CD4-positive, alpha-beta memory T cell (primary cell): ENCODE measurements at places on chromosomes 13 and 19. TPM values are rescaled to one million over a fixed set of nuclear protein-coding genes. Genes with fewer than 3 reads are reported as not detected.
A peak's percentile ranks its signal among the peaks of the same experiment; 100 is the strongest.

DNA sequence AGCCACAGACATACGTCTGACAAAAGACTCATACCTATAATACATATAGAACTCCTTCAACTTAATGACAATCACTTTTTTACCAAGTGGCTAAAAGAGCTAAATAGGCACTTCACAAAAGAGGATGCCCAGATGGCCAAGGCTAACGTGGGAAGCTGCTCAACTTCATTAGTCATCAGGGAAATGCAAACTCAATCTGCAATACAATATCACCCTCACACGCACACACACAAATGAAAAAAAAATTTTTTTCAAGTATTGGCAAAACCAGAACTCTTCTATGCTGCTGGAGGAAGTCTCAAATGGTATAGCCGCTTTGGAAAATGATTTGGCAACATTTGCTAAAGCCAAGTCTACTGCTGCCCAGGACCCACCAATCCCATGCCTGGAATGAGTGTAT lies 14.6 kb upstream of the DNMT1 start:
- no peak for DNase-seq

GRCh38 chr13:102914339-102914930 lies 68.6 kb downstream of the ERCC5 start:
- DNase-seq, result no peak

- DNase-seq, result no peak
Measured at GRCh38 chr19:31515931-31516330, 166.7 kb upstream of the TSHZ3 start.

DNA sequence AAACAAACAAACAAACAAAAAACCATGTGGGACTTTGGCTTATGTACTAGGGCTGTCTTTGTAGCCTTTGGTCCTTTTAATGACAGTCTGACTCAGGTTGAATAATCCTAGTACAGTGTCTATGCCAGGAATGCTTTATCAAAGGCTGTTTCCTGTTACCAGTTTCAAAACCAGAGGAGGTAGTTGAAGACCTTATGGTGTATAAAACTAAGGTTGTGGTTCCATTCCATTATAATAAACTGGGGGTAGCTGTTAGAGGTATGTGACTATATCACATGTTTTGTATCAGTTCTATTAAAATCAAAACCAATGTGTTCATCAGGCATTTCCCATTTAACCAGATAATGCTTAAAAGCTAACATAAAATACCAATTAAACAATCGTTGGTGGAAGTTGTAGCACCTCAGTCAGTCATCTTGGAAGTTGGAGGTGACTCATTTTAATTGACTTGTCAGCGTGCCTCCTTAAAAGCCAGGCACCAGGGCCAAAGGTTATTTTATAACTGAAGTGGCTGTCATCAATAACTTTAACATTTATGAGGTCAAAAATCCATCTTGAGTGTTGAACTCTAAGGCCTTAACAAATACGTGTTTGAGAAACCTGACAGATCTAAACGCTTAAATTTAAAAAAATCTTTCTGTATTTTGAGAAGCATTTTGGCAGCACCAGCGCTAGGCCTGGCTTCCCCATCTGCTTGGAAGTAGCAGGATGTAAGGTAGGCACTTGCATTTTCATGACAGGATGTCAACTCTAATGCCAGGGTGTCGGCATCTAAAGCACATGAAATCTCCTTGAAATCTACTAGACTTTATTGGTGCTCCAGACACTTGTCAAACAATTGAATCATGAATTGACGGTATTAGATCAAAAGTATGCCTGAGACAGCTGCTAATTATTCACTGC lies 162.5 kb downstream of the LMO7 start:
- DNase-seq, result no peak

DNA sequence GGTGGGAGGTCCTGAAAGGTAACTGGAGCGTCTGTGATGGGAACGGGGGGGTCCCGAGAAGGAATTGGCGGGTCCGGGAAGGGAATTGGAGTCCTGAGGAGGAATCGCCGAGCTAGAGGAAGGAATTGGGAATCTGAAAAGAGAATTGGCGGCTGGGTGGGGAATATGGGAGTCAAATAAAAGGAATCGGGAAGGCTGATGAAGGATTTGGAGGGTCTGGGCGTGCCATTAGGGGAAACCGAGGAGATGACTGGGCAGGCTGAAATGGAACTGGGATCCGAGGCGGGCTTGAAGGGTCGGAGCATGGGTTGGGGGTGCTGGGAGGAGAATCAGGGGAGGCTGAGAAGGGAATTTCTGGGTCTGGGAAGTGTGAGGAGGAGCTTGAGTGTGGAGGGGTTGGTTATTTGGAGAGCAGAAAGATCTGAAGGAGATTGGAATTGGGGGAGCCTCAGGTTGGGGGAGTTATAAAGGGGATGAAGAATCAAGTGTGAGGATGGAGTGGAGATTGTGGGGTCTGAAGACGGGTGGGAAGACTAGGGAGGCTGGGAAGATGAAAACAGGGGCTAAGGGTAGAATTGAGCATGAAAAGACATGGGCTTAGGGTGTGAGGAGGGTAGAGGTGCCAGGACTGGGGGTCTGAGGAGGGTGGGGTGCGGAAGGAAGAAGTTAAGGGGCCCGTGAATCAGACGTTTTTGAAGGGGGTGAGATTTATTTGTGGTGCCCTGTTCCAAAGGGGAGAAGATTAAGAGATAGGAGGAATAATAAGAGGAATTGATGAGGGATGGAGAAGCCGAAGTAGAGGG lies 718 bp downstream of the ACTN4 start:
- no peak for DNase-seq

DNA sequence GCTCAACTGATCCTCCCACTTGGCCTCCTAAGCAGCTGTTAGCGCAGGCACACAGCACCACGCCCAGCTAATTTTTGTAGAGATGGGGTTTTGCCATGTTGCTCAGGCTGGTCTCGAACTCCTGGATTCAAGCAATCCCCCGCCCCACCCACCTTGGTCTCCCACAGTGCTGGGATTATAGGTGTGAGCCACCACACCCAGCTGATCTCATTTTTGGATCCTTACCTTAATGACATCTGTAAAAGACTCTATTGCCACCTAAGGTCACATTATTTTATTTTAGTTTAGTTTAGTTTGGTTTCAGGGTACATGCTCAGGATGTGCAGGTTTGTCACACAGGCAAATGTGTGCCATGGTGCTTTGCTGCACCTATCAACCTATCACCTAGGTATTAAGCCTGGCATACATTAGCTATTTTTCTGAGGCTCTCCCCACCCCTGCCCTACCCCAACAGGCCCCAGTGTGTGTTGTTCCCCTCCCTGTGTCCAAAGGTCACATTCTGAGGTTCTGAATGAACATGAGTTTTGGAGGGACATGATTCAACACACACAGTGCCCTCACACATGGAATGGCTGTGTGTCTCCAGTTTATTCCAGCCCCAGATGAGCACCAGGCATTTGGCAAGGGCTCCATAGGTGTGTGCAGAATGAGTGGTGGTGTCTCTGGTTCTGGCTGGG lies 1.3 kb downstream of the OR10H5 start:
- no peak for DNase-seq

- DNase-seq, result no peak
Measured at GRCh38 chr19:47310819-47311218, 1.2 kb downstream of the C5AR1 start.

DNA sequence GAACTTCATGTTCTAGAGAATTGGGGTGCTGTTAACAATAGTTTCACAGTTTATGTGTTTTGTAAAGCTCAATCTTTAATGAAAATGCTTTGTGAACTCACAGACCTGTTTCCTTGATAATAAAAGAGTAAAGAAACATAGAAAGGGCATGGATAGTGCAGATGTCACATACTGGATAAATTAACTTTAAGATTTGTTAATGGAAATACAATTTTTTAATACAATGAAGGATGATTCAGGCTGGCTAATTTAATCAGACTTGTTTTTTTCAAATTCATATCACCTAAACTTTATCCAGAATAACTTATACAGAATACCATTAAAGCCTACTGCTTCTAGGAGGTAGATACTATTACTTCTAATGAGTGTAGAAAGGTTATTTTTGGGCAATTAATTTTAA lies 1033.5 kb upstream of the SLC10A2 start:
- no peak for DNase-seq

DNA sequence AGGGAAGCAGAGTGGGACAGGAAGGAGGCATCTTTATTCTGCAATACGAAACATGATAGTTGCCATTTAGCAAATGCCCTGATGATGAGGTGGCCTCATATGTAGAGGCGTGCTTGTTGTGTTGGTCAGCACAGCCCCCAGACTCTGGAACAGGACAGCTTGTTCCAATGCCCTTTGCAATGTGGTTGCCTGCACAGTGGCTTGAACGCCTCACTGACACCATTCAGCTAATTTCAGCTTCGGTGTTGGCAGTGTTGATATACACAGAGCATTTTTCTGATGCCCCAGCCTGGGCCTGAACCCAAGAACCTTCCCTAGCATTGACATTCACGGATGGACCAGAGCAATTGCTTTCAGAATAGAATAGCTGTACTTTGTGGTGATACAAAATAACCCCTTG lies 133.3 kb downstream of the HS6ST3 start:
- no peak for DNase-seq

GRCh38 chr13:50126263-50126992 lies 111.2 kb downstream of the KCNRG start:
- peak; percentile 64 for DNase-seq

DNA sequence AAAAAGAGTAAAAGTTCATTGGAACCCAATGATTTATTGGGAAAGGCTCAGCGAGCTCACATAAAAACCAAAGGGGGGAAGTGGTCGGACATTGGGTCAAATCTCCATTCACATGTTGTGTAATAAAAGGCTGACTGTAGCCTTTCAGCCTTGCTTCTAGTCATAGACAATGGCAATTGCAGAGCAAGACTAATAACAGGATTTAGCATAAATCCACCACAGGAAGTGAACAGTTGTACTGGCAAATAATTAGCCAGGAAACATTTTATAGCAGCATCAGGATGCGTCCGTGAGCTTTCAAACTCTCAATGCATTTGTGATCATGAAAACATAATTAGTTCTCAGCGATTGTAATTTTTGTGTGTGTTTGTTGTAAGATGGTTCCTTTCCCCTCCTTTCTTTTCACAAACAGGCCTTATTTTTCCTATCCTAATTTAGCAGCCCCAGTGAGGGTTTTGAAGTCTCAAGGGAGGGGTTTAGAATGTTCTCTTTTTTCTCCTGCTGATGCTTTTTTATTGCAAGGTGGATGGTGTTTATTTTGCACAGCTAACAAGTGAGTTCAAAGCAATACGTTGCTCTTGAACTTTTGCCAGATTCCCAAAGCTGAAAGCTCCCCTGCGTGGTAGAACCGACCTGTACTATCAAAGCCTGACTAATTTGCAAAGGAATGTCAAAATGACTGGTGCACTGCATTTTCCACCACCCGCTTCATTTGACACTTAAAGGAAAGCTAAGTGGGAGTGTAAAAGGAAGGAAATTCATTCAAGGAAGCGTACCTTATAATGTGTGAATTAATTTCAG lies 105.6 kb downstream of the SPRY2 start:
- DNase-seq, result no peak

DNA sequence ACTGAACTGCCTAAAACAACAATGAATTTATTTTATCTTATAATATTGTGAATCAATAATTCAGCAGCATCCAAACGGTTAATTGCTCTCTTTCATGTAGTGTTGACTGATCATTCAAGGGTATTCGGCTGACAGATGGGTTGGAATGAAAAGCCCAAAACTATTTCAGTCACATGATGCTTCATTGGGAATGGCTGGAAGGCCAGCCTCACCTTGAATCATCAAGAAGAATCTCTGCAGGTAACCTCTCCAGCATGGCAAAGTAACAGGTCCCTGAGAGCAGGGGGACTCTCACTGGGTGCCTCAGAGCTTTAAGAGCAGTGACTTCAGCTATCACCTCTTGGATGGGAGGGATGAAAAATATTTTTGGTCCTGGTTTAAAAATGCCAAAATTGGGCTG lies 1395.7 kb downstream of the OLFM4 start:
- no peak for DNase-seq

GRCh38 chr13:23851106-23851505 lies 38.1 kb downstream of the MIPEP start:
- DNase-seq, result no peak

DNA sequence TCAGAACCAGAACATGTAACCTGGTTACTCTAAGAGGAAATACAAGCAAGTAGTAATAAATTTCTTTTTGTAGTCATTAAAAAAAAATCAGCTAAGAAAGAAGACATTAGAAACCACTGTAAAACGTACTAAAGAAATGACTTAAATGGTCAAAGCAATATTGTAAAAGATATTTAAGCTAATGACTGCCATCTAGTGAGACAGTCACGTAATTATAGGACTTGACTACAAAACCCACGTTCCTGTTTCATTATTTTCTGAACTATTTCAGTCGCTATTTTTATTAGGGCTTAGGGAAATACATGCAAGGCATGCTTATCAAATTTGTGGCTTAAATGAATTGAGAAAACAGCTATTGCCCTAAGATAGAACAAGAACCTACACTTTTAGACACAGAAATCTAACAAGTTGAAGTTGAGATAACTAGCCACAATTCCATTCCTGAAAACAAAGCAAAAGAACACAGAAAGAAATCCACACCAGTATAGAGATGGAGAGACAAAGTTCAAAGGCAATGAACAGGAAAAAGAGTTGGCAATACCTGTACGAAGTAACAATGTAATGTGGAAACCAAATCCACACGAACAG lies 17.9 kb downstream of the ALG5 start:
- DNase-seq, result no peak

DNA sequence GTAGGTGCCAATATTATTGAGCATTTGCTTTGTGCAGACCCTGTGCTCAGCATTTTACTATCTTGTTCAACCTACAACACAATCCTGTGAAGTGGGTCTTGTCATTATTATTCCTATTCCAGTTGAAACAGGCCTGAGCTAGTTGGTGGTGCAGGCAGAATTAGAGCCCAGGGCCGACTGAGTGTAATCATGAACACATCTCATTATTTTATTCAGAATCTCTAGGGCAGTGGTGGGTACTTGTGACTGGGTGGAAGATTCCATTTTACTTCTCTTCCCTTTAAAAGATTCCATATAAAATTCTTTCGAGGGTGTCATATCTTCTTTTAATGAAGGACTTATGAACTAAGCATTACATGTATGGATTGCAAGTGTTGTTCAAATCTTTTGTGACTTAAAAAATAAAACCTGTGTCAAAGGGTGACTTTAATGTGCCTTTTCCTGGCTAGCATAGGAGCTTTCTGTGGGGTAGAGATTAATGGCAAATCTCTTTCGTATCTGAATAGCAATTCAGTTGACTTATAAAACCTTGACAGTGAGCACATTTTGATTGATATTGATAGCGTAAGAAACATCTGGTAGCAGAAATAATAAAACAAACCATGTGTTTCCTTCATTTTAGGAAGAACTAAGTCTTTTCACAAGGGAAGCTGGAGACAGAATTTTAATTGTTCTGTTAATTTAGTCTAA lies 20.3 kb downstream of the B3GLCT start:
- DNase-seq, result no peak

Gene ZNF155
- 14.1 TPM for total RNA-seq

Gene SIGLEC12
- not detected for total RNA-seq

Gene CCNA1
- not detected for total RNA-seq

Gene C5AR2
- total RNA-seq, result 2.1 TPM

Gene PDX1
- total RNA-seq, result not detected

Gene ZNF490
- 11.8 TPM for total RNA-seq

Gene KIR2DL1
- total RNA-seq, result not detected

Gene SCGB2B2
- total RNA-seq, result 0.73 TPM
